ENCODE measurements at places on chromosomes 13 and 19.

DNA sequence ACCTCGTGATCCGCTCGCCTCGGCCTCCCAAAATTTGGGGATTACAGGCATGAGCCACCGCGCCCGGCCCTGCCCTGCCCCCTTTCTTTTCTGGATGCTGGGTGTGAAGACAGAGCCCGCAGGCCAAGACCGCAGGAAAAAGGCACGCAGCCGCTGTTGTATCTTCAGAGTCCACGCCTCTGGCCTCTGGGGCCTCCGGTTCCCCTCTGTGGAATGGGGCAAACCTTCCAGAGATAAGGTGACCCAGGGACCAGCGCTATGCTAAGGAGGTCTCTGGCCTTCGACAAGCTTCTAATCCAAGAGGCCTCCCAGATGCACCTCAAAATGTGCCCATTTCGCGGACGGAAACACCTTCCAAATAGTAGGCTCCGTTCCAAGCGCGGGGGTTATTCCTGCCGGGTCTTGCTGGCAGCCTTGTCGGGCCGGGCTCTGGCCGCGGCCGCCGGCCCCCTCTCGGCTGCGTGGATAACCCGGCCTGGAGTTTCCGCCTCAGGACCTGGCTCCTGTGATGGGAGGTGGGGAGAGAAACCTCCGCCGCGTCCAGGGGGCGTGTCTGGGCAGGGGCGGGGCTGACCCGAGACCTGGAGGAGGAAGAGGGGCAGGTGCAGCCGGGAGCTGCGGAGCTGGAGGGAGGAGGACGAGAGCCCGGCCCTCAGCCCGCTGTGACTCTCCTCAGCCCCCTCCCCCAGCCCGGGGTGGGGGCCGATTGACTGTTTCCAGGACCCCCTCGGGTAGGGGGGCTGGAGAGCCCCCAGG is 13.1 kb downstream of the TJP3 start:
- peak; percentile 90 for DNase-seq

GRCh38 chr19:7897292-7897691 is 6.4 kb upstream of the MAP2K7 start:
- DNase-seq = no peak

DNA sequence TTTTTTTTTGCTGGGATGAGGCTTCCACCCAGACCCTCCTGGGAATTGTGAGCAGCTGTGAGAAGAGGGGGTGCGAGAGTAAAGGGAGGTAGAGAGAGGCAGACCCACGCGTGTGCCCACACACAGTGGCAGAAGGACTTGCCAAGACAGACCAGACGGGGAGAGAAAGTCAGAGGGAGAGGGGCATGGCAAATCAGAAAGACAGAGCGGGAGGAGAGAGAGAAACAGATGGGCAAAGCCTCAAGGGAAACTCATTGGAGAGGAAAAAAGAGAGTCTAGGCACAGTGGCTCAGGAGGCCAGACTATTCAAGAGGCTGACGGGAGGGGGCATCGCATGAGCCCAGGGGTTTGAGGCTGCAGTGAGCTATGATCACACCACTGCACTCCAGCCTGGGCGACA is 17.0 kb downstream of the CATSPERG start:
- no peak for DNase-seq

GRCh38 chr13:96730676-96731075 is 263.6 kb downstream of the OXGR1 start:
- no peak for DNase-seq

- no peak for DNase-seq
Observed at GRCh38 chr19:7349231-7349591, 474 bp downstream of the ARHGEF18 start.

DNA sequence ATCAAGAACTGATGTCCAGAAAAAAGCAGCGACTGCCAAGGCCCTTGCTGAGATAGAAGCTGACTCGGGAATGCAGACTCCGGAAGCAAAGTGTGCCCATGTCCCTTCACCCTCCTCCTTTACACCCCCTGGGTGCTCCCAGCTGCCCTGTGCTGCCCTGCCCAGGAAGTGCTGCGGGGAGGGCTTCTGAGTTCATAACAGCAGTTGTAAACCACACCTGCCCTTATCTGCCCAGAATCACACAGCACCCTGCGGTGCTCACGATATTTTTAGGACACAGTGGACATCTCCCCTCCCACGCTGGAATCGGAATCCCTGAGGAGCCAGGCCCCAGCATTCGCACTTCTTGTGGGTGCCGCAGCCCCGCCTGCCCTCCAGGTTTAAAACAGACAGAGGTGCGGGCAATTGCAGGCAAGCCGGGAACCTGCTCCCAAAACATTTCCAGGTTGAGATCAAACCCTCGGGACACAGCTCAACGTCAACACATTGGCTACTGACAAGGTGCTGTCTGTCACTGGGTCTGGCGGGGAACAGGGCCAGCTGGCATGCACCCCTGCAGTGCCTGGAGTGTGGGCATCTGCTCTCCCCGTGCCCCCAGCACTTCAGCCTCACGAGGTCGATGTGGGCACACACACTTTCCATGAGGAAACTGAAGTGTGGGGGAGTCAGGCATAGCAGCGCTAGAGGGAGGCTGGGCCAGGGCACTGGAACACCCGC is 36.8 kb downstream of the RAB20 start:
- DNase-seq = no peak

DNA sequence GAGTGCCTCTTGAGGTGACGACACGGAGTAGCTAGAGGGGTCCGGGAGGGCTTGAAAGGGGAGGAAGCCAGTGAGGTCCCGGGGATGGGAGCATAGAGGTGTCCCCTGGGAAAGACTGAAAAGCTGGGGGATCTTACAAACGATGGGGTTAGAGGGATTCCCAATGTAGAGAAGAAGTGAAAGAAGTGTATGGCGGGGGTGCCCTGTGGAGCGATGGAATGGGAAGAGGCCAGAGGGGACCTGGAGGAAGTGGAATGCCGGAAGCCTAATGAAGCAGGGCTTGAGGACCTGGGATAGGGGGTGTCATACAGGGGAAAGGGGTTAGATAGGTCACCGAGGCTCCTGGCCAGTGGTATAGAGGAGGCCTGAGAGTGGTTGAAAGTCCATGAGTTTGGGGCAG is 580 bp downstream of the AP2A1 start:
- no peak for DNase-seq
